ENCODE measurements at places on chromosomes 1 and 21.

GRCh38 chr1:30600706-30601105 lies 122.7 kb downstream of the MATN1 start:
- no peak for DNase-seq

- DNase-seq: no peak
Observed at GRCh38 chr21:42737951-42738590, 84.7 kb downstream of the PDE9A start.

- peak; percentile 18 for DNase-seq
Observed at GRCh38 chr1:197519741-197520334, 251.8 kb downstream of the CRB1 start.

GRCh38 chr1:79539001-79539400 lies 532.5 kb upstream of the ADGRL4 start:
- DNase-seq: no peak

DNA sequence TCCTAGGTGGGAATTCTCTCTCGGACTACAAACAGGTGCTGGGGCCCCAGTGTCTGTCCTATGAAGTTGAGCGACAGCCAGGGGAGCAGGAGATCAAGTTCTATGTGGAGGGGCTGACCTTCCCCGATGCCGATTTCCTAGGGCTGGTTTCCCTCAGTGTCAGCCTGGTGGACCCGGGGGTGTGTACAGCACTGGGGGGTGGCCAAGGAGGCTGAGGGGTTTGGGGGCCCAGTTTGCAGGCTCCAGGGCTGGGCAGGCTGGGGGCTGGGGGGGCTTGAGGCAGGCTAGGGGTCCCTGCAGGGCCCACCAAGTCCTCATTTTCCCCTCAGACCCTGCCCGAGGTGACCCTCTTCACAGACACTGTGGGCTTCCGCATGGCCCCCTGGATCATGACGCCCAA lies 20.3 kb upstream of the PADI3 start:
- DNase-seq: no peak

DNA sequence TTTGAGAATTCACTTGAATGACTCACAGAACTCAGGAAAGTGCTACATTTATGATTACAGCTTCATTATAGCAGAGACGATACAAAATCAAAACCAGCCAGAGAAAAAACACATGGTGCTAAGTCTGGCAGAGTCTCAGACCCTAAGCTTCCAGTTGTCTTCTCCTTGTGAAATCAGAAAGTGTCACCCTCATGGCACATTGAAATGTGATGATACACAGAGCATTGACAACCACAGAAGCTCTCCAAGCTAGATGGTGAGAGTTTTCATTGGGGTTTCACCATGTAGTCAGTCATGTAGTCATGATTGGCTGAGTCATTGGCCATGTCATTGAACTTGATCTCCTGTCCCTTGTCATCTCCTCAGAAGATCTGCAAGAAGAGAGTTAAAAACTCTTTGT lies 526.6 kb downstream of the MRPL39 start:
- no peak for DNase-seq

DNA sequence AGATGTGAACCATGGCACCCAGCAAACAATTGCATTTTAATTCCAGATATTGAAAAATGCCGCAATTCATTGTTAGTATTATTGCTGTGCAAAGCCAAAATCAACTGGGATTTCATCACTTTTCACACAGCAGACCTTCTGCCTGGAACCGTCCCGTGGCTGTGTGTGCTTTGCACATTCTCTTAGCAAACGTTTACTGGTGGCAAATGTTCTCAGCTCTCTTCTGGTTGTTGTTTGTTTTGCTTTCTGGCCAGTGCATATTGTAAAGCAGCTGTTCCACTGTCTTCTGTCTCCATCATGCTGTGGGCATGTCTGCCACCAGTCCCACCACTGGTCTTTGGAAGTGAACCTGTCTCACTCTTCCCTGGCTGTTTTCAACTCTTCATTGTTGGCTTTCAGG lies 19.8 kb upstream of the TTLL10 start:
- no peak for DNase-seq

Data from NCI-H1436 (cell line).